ENCODE measurements at places on chromosomes 3 and 15.

DNA sequence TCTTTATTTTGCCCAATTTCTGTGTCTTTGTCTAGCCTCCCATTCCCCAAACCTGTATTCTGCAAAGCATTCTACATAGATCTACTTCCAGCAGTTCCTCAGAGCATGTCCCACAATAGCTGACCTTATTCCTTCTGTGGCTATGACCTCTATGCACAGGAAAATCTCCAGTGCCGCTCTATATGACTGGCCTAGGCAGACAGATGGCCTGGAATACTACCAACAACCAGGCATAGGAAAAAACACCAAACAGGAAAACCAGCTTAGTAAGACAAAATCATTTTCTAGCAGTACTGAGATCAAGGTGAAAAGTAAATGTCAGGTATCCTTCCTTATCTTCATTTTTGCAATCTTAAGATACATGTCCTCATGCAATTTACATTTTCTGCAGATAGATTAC is 1115.0 kb downstream of the IGSF11 start:
- no peak for DNase-seq

GRCh38 chr3:13234666-13235065 is 161.4 kb upstream of the IQSEC1 start:
- no peak for DNase-seq

DNA sequence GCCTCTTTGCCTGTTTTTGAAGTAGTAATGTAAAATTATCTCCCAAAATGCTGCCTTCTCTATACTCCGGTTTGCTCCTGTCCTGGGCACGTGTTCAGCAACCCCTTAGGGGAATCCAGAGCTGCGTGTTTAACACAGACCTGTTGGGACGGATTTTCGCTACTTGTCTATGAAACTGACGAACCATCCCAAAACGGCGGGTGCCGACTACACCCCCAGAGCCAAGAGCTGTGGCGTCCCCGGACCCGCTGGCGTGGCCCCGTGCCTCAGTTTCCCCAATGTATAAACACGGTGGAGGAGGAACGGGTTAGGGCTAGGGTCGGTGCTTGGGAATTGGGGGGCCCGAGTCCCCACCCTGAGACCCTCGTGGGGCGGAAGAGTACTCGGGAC is 473 bp downstream of the FHIT start:
- DNase-seq: no peak

GRCh38 chr3:159635047-159635641 is 353.5 kb upstream of the IL12A start:
- no peak for DNase-seq

- DNase-seq: no peak
Measured at GRCh38 chr15:40769274-40770146, at the start of gene C15orf62. C15orf62 (plus strand) TSS chr15:40769980; CDS start chr15:40770496, 516 bp downstream.

- DNase-seq: no peak
Measured at GRCh38 chr3:42608581-42608980, 8.1 kb downstream of the NKTR start.

DNA sequence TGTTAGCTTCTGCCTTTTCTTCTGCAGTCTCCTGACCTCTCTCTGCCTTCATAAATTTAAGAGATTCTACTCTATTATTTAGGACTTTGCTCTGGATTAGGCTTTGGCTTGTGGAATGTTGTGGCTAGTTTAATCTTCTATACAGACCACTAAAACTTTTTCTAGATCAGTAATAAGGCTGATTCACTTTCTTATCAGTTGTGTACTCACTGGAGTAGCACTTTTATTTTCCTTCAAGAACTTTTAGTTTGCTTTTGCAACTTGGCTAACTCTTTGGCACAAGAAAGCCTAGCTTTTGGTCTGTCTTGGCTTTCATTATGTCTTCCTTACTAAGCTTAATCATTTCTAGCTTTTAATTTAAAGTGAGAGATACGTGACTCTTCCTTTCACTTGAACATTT is 265.5 kb upstream of the TBC1D5 start:
- no peak for DNase-seq

- no peak for DNase-seq
Measured at GRCh38 chr3:86180696-86181095, 810.3 kb downstream of the VGLL3 start.

- DNase-seq: no peak
Measured at GRCh38 chr3:59422312-59422711, 372.5 kb upstream of the CFAP20DC start.

DNA sequence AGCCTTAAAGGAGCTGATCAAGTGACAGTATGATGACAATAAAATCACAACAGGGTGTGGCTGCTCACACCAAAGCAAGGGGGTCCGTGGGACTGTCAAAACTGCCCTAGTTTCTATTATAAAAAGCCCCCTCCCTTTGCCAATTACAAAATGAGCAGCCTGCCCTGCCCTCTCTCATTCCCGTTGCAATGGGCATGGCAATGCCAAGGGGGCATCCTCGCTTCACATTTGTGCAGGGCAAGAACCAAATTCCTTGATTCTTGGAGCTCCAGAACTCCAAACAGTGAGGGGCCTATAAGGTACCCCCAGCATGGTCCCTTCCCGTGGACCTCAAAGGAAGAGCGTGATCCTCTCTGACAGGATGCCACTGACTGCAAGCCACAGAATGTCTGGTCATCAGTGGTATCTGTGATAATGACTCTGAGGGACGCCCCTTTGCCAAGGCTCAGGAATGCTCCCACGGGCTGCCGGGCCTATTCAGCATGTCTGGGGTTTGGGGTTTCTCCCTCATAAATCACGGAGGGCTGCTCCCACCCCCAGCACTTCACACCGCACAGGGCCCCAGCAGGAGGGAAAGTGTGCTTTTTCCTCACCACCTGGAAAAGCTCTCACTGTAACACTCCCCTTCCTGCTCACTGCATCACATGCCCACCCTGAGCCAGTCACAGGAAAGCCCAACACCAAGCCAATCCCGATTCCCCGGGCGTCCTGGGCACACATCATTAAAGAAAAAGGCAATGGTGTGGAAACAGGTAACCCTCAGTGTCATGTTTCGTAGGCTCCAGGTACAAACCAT is 105.1 kb upstream of the TRPM1 start:
- no peak for DNase-seq

DNA sequence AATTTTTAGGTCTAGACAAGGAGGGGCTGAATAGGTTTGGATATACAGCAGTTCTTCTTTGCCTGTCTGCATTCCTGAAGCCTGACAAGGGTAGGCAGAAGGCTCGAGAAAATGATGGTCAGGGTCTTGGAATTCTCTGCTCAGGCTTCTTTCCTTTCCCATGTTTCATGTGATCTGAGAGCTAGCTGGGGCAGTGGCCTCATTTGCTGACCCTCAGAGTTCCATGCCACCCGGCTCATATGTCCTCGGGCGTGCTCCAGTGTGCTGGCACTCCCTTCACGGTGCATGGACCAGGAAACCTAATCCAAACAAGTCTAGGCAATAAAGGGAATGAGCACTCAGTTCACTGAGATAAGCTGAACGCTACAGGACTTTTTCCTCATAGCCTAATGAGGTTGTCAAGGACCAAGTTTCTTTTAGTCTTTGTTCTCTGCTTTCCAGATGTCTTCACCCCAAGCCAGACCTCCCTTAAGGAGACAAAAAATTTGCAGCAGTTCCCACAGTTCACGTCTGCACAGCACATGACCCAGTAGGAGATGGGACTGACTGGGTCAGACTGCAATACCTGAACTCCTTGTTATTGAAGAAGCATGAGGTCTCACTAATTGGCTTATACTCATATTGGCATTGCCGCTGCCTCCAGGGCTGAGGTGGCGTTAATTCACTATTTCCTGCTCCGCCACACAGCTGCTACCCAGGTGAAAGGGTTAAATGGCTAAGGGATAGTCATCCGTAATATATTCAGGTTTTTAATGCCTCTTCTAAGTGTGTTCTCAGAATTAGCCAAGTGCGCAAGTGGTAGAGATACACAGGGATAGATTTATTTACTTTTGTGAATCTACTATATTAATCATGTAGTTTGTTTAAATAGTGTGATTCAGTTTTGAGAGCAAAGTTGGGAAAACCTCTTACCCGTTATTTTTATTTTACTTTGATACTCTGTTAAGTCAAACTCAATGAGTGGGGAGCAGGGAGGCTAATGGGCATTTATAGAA is 15.3 kb upstream of the RTP4 start:
- no peak for DNase-seq

DNA sequence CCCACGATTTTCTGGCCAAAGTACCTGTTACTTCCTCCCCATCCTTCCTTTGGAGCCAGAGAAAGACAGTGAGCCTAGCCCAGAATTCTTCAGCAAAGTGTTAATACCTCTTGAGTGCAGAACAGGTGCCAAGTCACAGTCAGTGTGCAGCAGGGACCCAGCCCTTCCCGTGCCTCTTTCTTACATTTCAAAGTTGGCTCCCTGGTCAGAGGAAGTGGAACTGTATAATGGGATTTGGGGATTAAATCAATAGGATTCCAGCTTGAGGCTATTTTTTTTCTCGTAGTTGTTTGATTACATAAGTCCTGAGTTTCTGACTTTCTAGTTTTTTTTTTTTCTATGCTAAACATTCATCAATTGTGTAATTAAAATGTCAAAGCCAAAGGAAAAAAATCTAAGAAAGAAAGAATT is 52.6 kb upstream of the ABHD10 start:
- no peak for DNase-seq

- no peak for DNase-seq
Measured at GRCh38 chr3:60053526-60054265, 1003.9 kb upstream of the CFAP20DC start.
